ENCODE measurements at places on chromosomes 5 and 9.

- DNase-seq, result no peak
Observed at GRCh38 chr5:135007749-135008363, 26.2 kb downstream of the PITX1 start.

- no peak for DNase-seq
Observed at GRCh38 chr5:134138416-134139376, 24.2 kb downstream of the TCF7 start.

DNA sequence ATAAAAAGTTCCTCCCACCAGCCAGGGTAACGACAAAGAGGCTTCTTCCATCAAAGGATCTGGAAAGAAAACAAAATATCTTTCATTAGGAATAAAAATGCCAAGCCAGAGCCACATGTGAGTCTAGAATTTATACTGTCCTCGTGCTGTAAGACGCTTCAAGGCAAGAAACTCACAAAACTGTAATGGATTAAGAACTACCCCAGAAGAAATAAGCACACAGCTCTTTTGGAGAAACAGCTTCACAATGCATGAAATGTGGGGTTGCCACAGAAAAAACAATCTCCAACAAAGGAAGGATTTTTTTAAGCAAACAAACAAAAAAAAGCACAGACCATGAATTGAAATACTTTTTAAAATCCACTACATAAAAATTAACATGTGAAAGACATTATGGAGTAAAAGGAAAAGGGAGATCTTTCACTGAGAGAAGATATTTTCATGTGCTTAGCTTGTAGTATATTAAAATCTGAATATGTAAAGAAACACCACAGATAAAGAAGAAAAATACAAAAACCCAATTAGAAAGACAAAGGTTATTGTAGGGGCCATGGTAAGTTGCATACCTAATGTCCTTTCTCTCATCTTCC lies 140.5 kb upstream of the NFIL3 start:
- no peak for DNase-seq

DNA sequence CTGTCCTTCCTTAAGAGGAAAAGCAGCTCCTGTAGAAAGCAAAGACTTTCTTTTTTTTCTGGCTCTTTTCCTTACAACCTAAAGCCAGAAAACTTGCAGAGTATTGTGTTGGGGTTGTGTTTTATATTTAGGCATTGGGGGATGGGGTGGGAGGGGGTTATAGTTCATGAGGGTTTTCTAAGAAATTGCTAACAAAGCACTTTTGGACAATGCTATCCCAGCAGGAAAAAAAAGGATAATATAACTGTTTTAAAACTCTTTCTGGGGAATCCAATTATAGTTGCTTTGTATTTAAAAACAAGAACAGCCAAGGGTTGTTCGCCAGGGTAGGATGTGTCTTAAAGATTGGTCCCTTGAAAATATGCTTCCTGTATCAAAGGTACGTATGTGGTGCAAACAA lies 42.3 kb downstream of the NR4A3 start:
- no peak for DNase-seq

DNA sequence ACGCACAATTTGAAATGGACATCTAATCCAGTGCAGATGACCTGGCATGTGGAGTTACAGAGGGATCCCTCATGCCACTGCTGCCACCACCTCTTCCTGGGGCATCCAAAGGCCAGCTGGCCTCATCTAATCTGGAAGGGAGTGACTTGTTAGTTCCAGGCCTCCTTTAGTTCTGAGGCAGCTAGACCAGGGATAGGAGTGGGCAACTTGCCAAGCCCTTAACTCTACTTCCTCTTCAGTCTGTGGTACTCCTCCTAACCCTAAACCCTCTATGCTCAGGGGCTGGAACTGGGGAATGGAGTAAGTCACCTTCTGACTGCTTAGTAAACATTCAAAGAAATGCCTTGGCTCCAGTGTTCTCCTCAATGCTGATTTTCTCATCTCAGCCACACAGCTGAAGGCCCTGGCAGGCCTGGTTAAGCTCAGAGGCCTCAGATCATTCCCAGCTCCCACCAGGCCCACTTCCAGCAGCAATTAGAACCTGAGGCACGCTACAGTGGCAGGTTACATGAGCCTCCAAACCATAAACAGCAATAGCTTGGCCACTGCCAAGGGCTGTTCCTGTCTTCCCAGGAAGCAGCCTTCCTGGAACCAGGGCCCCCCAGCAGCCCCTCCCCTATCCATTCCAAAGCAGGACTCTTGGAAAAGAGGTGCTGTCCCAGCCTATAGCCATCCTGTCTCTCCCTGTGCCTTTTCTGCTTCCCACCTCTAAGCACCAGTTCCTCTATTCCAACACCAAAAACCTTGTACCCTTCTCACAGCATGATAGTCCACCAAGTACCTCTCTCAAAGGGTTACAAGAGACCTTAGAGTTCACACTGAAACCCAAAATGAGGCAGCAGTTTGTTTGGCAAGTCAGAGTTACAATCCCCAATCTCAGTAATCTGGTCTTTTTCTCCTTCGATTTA lies 2.0 kb downstream of the EIF4EBP3 start:
- DNase-seq, result no peak

DNA sequence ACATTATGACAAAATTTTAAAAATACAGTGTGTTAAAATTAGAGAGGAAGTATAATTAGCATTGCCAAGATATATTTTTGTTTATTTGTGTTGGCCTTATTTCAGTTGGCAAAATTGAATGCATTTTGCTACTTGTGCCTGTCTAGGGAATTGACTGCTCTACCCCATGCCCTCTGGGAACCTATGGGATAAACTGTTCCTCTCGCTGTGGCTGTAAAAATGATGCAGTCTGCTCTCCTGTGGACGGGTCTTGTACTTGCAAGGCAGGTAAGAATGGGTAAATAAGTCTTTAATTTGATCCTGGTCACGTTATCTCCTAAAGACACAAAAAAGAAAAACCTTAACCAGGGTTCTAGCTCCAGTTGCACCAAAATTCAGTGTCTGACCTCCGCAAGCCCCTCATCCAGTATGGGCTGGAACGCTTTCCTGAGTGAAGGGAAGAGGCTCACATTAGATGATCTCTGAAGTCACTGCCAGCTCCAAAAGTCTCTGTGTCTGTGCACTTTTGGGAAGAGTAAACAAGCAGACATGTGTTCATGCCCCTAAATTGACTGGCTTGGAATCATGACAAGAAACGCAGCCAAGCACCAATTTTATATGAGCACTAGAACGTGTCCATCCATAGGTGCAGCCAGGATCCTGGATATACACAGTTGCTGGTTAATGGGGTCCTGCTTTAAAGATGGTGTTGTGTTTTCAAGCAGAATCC lies 98.3 kb upstream of the PRRC1 start:
- no peak for DNase-seq

- no peak for DNase-seq
Observed at GRCh38 chr5:39121315-39121714, 47.1 kb upstream of the RICTOR start.

GRCh38 chr9:130770679-130771442 lies 64.2 kb upstream of the ABL1 start:
- DNase-seq, result no peak

GRCh38 chr5:106392766-106393165 lies 1278.0 kb downstream of the EFNA5 start:
- DNase-seq, result no peak

- no peak for DNase-seq
Observed at GRCh38 chr9:126643945-126644527, 30.3 kb downstream of the LMX1B start.

DNA sequence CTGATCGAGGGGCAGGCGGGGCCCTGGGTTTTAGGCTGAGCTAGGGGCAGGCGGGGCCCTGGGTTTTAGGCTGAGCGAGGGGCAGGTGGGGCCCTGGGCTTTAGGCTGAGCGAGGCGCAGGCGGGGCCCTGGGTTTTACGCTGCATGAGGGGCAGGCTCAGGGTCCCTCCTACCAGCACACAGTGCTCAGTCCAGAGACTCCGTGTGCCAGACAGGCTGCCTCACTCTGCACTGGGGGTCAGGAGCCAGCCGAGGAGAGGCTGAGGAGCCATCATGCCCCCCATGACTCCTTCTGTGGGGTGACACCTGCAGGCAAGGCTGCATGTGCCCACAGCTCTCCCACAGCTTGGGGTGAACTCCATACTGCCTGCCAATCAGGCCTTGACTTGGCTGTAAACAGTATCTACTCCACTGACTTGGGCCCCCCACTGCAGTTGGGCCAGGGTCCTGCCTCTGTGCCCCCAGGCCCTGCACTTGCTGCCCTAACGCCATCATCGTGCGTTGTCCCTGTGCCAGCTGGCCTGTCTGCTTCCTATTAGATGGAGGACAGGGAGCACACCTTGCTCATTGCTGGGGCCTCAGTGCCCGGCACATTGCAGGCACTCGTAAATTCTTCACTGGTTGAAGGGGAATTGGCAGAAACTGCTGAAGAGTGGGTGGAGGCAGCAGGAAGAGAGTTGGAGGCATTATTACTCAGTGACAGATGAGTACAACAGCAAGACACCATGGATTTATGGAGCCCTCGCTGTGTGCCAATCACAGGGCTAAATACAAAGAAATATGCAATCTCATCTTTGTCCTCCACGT lies 78.6 kb downstream of the AMBP start:
- no peak for DNase-seq

- no peak for DNase-seq
Observed at GRCh38 chr9:129572052-129572425, 48.9 kb downstream of the C9orf50 start.

GRCh38 chr5:132501961-132502931 lies 11.7 kb upstream of the IRF1 start:
- no peak for DNase-seq

- no peak for DNase-seq
Observed at GRCh38 chr5:96146675-96147074, 185.0 kb upstream of the ELL2 start.

- DNase-seq, result peak; percentile 9
Observed at GRCh38 chr9:111926421-111926875, 29.8 kb downstream of the UGCG start.

- DNase-seq, result no peak
Observed at GRCh38 chr5:51433052-51433710, 49.9 kb downstream of the ISL1 start.

GRCh38 chr5:136032564-136032963 lies 3.8 kb downstream of the TGFBI start:
- no peak for DNase-seq

DNA sequence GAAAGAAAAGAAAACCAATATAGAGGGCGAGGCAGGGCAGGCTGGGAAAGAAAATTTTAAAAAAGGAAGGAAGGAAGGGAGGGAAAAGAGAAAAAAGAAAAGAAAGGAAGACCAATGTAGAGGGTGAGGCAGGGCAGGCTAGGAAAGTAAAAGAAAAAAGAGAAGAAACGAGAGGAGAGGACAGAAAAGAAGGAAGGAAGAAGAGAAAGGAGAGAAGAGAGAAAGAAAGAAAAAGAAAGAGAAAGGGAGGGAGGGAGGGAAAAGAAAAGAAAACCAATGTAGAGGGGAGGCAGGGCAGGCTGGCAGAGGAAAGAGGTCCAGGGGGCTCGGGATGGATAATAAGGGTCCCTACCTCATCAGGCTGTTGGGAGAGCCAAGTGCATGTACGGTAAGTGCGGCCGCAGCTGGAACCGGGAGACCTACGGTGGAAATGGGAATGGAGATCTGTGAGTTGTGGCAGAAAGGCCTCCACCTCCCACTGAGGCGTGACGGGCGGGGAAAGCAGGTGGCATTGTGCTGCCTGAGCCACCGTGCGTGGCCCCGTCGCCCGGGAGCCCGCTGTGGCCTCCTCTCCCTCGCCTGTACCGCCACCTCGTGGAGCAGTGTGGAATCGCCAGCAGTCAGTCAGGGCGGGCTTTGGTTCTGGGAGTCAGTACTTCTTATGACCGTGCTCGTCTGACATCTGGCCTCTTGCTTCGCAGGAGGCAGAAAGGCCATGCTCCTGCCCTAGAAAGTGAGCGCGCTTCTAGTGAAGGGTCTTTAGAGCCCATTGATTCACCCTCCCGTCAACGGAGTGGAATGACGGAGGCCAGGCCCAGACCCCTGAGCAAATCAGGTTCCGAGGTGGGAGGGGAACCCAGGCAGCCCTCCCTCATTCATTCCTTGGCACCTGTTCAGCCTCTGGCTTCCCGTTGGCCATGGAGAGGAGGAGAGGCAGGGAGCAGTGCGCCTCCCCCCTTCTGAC lies 10.4 kb upstream of the NHP2 start:
- peak; percentile 81 for DNase-seq

DNA sequence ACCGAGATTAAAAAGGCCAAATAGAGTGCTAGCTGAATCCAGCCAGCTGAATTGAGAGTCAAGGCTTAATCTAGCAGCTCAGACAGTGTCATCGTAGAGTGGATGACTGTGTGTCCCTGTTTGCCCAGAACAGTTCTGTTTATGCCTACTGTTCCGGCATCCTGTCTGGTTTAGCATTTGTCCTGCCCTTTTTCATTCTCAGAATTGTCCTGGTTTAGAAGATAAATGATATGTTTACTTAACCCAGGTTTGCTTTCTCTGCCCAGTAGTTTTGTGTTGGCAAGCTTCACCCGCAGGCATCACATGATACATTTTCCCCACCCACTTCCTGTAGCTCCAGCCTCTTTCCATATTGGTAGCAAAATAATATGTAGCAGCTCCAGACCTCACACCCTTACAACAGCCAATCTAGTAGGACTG lies 41.3 kb upstream of the ZSWIM6 start:
- no peak for DNase-seq

DNA sequence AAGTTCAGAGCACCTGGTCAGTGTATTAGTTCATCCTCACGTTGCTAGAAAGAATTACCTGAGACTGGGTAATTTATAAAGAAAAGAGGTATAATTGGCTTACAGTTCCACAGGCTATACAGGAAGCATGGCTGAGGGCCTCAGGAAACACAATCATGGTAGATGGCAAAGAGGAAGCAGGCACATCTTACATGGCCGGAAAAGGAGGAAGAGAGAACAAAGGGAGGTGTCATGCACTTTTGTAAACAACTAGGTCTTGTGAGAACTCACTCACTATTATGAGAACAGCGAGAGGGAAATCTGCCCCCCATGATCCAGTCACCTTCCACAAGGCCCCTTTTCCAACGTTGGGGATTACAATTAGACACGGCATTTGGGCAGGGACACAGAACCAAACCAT lies 28.8 kb upstream of the CAVIN4 start:
- DNase-seq, result no peak

All from stimulated activated CD8-positive, alpha-beta memory T cell treated with anti-CD3 and anti-CD28 coated beads, Interleukin-4, amount 100 ng/mL, for 1 hour (primary cell).